Stimulated activated CD8-positive, alpha-beta memory T cell treated with anti-CD3 and anti-CD28 coated beads, Interleukin-15, amount 100 ng/mL, for 4 hours (primary cell): ENCODE measurements at places on chromosomes 4 and X.

DNA sequence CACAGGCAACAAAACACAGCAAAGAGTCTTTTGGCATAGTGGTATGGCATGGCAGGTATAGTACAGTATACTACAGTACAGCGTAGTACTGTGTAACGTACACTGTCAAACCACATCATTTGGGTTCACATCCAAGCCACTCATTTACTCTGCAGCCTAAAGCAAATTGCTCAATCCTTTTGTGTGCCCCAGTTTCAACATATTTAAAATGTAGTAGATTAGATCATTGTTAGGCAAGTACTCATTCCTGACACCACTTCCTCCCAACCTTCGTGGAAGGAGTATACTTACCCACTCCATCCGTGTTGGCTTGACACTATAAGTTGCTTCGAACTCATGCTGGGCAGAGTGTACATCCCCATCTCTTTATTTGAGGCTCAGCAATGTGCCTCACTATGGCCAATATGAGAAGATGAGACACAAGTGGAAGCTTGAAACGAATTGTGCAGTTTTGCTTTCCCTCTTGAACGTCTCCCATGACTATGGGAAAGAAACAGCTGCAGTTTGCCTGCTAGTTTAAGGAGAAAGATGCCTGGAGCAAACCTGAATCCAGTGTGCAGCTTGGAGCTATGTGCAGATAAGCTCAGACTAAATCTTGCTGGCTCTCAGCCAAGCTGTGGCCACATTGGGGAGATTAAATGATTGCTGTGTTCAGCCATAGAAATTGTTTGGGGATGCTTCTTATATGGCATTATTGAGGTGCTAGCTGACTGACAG, 85.7 kb upstream of the TBL1X start:
- no peak for DNase-seq

GRCh38 chrX:17592117-17592516, 145.2 kb upstream of the SCML1 start:
- no peak for DNase-seq

- DNase-seq: no peak
Observed at GRCh38 chr4:88621763-88622327, 29.6 kb downstream of the HERC3 start.

GRCh38 chr4:80948995-80949394, 81.5 kb upstream of the BMP3 start:
- no peak for DNase-seq

DNA sequence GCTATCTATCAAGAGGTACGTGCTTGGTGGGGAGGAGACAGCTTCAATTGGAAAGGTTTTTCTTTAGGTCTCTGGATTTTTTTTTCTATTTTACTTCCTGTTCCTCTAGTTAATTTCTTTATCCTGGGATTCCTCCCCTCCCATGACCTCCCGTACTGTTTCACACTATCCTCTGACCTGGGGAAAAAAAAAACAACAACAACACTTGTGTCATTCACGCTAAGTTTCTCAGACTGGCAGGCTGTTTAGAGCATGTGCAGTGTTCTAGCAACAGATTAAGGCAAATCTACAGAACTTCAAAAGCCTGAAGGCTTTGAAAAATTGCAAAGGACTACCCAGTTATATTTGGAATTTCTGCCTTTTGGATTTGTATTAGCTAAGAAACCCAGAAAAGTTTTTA, 358.4 kb downstream of the ARHGAP24 start:
- DNase-seq: no peak

DNA sequence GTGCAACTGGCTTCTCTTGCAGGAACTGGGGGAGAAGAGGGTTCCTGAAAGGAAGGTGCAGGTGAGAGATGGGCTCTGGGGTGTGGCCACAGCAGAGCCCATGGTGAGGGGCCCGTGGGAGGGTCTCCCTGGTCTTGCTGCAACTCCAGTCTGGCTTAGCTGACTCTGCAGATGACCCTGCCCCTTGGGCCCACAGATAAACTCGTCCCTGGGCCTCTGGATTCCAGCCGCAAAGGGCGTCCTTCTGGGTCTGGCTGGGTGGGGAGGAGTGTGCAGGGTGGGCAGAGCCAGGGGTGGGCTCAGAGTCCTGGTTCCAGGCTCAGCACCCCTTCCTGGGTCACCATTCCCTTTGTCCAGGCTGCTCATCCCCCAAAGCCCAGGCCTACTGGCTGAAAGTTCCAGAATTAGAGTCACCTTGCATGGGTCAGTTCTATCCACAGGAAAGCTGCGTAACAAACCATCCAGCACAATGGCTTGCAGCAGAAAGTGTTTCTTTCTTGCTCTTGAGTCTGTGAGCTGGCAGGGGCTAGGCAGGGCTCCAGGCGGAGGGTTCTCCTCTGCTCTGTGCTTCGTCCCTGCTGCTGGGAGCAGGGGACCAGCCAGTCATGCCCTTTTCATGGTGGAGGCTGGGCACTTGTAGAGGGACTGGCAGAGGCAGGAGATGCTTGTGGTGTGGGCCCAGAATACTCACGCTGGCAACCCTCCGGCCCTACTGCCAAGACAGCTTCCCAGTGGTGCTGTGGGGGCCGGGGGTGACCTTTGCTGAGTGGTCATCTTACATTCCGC, 43.5 kb upstream of the ADRA2C start:
- no peak for DNase-seq

DNA sequence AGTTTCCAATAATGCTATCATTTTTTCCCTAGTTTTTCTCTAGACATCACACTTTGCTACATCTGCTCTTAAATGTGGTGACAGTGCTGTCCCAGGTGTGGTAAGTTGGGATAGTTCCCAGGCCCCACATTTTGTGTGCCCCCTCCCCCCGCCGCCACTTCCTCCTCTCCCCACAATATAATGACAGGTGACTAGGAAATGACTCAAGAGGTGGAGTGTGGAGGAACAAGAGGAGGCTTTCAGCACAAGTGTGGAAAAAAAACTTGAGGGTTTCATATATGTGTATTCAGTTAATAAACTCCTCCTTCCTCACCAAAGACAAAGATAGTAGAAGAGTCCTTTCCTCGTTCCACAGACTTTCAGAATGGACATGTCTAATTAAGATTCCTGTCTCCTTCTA, 18.3 kb upstream of the IL21 start:
- DNase-seq: no peak

DNA sequence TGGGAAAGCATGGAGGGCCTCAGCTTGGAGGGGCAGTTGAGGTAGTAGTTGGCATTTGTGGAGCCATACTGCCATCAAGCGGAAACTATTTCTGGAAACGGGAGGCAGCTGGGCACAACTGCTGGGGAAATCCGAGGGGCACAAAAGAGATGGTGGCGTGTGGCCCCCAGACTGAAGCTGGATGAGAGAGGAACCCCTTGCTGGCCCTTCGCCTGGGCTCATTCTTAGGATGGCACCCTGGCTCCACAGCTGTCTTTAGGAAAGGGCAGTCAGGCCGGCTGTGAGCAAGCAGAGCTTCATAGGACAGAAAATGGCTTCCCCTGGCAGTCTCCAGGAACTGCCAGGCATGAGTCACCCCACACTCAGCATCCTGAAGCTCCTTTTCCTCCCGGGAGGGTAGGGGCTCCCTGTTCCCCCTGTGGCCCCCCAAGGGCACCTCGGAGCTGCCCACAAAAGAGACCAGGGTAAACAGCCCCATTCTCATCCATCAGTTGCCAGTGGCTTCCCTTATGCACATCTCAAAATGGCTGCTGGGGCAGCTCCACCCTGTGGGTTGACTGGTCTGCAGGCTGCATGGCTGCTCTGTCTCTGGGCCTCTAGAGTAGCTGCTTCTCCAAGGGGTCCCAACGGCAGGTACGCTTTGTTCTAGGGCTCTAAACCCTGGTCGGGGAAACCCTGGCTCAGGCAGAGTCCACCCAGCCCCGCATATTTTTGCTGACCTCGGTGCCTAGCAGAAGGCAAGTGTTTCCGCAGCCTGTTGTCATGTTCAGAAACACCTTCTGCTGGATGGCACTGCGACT, 64.7 kb downstream of the NBDY start:
- no peak for DNase-seq

DNA sequence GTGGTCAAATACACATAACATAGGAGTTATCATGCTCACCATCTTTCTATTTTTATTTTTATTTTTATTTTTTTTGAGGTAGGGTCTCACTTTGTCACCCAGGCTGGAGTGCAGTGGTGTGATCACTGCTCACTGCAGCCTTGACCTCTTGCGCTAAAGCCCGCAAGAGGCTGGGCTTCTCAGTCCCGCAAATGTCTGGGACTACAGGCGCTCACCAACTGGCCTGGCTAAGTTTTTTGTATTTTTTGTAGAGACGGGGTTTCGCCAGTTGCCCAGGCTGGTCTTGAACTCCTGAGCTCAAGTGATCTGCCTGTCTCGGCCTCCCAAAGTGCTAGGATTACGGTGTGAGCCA, 295 bp upstream of the TLR10 start:
- DNase-seq: no peak

DNA sequence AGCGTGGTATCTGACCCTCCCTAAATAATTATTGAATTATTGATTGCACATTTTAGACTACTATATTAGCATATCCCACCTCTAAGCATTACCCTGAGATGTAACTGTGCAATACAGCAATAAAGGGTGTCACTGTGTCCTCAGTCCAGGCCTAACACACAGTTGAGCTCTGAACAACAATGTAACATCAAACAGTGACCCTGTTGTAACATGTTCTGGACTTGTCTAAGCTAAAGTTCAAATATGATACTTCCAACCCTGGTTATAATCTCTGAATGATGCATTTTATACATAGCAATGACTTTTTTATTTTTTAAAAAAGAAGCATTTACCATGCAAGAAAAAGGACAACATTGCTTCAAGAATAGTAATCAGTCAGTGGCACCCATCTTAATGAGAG, 61.6 kb upstream of the DMD start:
- no peak for DNase-seq

GRCh38 chrX:103607364-103608305, at the start of gene TCEAL3:
Gene TCEAL3 (plus strand): TSS chrX:103607963. CDS start chrX:103609065, 1,102 bp downstream.
- DNase-seq: no peak

DNA sequence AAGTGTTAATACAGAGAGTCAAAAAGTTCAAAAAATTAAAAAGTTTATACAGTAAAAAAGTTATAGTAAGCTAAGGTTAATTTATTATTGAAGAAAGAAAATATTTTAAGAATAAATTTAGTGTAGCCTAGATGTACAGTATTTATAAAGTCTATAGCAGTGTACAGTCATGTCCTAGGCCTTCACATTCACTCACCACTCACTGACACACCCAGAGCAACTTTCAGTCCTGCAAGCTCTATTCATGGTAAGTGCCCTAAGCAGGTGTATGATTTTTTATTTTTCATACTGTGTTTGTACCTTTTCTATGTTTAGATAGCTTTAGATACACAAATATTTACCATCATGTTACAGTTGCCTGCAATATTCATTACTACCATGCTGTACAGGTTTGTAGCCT, 108.9 kb downstream of the FHIP1A start:
- no peak for DNase-seq

GRCh38 chr4:74166818-74167217, 8.9 kb downstream of the MTHFD2L start:
- DNase-seq: no peak

DNA sequence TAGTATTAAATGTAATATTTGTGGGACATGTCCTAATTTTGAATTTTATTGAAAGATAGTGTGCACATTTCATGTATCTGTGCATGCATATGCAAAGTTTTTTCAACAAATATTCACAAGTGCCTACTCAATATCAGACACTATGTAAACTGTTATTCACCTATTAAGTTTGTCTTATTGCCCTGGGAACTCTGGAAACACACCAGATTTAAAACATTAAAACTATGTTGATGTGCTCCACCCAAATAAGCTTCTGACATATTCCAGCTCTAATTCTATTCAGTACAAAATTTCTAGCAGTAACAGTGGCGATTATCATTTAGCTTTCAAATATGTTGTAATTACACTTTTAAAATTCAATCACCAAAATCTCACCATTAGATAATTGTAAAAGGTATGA, 183.1 kb upstream of the TTC29 start:
- DNase-seq: no peak

GRCh38 chr4:128930051-128930450, 120.6 kb downstream of the JADE1 start:
- DNase-seq: no peak

DNA sequence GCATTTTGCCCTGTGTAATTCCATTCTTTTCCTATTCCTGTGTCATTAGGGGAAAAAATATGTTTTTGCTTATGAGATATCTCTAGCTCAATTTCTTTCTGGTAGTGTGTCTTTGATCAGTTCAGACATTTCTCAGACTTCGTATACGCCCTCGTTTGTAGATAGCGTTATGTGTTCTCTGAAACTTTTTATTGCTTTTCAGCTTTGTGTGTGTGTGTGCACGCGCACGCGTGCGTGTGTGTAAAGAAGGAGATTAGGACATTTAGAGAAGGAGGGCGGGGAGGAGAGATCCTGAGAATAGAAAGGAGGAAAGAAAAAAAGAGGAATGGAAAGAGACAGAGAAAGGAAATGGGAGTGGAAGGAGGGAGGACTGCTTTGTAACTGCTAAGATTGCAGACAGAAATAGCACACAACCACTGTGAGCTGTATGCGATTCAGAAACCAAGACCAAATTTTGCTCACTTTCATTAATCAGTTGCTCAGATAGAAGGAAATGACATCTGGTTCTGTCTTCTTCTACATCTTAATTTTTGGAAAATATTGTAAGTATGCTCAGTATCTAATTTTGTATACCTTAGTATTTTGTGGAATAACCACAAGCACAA, at the start of gene RXFP1:
RXFP1 (plus strand) TSS at position 399 of the 605 bp plus-strand sequence; CDS start at position 494, 95 bp downstream.
- no peak for DNase-seq

- DNase-seq: no peak
Observed at GRCh38 chrX:16635596-16635995, 14.4 kb upstream of the S100G start.

DNA sequence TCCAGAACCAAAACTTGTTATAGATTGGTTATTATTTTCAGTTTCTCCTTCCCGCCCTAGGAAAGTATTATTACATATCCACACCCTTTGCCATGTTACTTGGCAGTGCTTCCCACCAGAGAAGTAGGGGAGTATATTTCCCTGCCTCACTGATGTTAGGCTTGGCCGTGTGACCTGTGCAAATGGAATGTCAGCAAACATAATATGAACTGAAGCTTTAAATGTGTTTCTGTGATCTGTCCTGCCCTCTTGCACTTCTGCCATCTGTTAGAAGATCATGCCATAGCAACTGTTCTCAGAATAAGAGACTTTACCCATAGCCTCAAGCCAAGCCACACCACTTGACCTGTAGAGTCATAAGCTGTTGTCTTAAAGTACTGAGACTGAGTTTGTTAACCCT, 36.7 kb upstream of the NEUROG2 start:
- DNase-seq: no peak
